ENCODE measurements at places on chromosomes 1 and 21.

DNA sequence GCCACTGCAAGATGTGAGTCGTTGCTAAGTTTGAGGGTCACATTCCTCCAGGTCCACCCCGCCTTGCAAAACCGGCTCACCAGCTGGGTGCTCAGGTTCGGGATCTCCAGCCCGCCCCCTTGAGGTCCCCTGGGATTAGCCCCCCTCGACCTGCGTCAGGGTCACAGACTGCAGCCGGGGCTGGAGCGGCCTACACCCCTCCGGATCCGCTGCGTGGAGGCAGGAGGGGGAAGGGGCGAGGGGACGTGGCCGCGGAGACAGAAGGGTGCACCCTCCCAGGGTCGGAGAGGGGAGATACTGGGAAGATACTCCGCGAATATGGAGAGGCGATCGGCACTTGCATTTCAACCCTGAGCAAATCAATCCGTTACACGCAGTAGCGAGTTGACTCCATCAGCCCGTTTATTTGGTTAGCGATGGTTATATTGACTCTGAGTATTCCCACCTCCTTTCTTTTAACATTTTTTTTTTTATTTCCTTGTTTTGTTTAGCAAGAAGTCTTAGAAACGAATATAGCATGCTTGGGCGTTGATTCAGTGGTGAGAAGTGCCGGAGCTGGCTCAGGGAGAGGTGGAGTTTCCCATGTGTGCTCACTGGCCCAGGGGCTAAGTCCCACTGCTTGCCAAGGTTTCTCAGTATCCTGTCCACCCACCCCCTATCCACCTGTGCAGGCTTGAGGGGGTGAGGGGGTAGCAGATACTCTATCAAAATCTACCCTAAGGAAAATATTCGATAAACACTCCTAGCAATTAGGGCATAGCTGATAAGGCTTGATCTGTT is 997 bp downstream of the IFNAR2 start:
- DNase-seq: no peak

- peak; percentile 16 for DNase-seq
Measured at GRCh38 chr1:96845464-96845863, 123.9 kb downstream of the PTBP2 start.

DNA sequence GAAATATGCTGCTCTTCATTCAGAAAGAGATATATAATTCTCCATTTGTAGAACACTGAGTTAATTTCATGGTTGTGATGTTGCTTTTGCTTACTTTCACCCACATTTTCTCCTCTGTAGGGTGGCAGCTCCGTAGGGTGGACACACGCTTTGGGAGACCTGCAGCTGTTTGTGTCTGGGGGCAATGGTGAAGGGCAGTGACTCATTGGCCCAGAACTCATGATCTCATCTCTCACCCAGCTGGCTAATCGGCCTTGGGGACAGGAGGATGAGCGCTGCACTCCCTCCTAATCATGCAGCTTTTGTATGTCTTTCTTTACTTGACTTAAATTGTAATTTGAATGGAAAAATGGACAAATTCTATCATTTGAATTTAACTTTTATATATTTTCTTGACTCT is 9.6 kb downstream of the DISC1 start:
- DNase-seq: no peak

GRCh38 chr1:81717230-81717629 is 83.5 kb upstream of the ADGRL2 start:
- no peak for DNase-seq

DNA sequence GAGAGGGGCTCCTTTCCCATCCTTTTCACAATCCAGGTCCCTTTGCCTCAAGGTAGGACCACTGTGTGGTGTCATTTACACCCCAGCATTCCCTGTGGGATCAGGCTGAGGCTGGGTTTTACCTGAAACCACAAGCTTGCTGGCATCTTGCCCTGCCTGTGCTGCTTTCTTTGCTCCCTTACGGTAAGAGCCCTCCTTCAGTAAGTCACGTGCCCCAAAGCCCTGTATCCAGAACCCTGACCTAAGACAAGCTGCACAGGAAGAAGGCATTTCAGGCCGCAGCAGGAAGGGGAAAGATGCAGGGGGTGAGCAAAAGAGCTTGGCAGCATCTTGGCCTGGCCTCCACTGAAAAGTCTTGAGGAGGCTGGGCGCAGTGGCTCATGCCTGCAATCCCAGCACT is 58.4 kb downstream of the KLHDC7A start:
- no peak for DNase-seq

DNA sequence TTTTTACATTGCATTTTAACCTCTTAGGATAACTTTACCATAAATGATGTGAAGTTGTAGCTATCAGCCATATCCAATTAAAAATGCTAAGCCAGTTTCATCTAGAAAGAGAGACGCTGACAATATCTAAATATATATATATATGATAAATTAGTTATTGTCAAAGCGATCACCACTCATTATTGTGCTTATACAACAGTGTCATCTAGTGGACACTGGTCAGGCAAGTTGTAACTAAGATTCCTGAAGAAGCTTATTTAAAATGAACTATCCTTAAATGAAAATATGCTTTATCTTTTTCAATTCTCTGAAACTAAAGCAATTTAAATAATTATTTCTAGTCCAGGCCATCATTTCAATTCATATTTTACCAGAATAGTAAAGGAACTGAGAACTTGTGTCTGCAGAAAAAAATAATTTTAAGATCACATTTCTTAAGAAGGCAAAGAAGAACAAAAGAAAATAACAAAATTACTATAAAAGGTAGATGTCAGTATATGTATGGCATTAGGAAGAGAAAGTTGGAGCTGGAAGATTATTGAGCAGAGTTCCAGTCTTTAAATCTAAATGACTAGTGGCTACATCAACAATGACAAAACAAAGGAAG is 193.3 kb upstream of the SNX7 start:
- peak; percentile 56 for DNase-seq

DNA sequence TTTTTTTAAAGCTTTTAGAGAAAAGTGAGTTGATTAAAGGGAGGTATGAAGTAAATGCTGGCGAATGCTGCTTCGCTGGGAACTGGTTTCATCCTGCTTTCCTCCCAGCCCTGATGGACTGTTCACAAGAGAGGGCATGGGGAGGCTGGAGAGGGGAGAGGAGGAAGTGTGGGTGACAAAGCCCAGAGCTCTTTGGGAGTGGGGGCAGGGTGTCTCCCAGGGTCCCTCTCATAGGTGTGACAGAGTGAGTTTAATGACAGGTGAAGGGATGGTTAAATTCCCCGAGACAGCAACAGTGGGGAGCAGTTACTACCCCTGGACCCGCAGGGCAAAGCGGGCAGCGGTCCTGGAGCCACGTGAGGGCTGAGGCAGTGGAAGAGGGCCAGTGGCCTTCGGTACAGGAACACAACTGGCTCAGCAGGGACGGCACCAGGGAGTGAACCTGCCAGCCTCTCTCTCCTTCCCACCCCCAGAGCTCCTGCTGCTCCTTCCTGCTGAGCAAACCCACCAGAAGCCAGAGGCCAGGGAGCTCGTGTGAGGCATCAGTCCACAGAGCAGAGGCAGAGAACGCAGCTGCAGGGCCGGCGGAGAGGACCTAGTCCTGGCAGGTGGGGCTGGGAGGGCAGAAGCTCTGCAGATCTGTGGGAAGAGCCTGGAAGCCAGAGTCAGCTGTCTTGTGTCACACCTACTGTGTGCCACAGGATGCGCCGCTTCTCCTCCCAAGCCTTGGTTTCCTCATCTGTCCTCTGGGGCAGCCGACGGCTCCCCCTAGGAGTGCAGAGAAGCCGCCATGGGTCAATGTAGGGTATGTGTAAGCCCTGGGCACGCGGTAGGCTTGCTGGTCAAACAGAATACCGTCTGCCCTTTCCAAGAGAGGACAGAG is 20.9 kb upstream of the LRP8 start:
- DNase-seq: no peak

GRCh38 chr21:42849759-42850412 is 29.5 kb downstream of the WDR4 start:
- no peak for DNase-seq

GRCh38 chr1:2887941-2888855 is 86.7 kb upstream of the TTC34 start:
- no peak for DNase-seq

- no peak for DNase-seq
Measured at GRCh38 chr1:156401681-156402081, 32.7 kb downstream of the RHBG start.

GRCh38 chr1:115908565-115909274 is 67.6 kb upstream of the SLC22A15 start:
- DNase-seq: no peak

GRCh38 chr1:66296951-66297350 is 237.0 kb upstream of the SGIP1 start:
- no peak for DNase-seq

- no peak for DNase-seq
Measured at GRCh38 chr1:25737130-25737529, 62.9 kb upstream of the SELENON start.

- DNase-seq: peak; percentile 26
Measured at GRCh38 chr1:55375617-55376258, 160.6 kb upstream of the USP24 start.

DNA sequence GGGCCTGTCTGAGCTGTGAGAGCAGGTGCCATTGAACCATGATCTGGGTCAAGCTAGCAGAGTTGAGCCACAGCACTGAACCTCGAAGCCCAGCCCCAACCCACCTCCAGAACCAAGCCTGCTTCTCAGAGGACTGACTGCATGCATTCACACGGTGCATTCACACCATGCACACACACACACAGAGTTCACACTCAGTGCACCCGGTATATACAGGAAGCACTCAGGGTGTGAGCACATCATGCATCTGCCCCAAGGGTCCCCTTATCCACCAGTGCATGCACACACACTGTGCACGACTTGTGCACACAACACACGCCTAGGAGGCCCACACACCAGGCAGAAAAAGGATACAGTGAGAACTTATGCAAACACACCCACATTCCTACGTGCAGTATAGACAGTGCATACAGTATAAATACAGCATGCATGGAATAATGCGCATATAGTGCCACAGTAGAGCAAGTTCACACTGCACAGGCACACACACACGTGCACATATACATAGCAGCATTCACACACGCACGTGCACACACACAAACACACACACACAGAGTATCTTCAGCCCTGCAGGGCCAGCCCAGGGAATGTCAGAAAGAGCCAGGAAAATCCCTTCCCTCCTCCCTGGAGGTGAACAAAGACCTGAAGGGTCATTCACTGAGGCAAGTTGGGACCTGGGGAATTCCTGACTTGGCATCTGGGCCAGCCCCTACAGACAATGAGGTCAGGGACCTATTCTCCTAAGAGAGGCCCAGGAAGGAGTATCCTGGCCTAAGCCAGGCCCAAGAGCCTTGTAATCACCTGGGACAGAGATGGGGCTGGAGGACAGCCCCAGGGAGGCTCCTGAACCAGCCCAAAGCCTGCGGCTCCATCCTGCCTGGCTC is 42.1 kb downstream of the CAMK2N1 start:
- DNase-seq: no peak

- DNase-seq: no peak
Measured at GRCh38 chr21:42079939-42080787, 9.0 kb downstream of the UMODL1 start.

DNA sequence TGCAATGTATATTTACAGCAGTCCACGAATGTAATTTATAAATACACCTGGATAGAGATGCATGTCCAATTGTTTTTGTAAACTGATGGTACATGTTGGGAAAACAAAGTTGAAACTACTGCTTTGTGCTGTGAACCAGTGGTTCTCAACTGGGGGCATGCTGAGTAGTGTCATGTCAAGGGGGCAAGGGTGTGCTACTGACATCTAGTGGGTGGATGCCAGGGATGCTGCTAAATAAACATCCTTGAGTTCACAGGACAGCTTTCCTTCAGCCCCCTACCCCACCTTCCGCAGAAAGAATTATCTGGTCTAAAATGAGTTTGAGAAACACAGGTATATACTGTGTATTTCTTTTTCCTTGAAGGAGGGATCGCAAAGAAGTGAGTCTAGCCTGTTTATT is 95.9 kb downstream of the RASAL2 start:
- DNase-seq: peak; percentile 5

DNA sequence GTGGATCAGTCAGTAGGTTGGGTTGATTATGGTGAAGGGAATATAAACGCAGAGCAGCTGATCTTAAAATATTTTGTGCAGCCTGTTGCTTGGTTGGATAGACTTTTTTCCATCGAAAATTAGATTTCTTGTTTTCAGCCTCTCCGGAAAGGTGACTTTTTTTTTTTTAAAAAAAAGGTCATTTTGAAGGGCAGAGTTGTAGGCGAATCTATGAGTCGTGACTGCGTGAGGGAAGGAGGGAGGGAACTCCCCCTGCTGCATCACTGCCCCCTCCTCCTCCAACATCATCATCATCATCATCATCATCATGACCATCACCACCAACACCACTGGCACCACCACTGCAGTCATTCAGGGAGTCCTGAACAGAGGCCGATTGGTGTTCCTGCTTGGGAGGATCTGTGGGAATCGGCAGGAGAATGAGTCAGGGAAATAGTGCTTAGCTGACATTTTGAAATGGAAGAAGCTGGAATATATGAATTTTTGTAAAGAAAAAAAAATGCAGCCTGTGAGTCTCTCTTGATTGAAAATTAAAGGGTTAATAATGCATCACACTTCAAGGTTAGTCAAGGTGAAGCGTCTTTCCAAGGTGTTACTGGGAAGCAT is 1.2 kb downstream of the ATP1B1 start:
- no peak for DNase-seq

DNA sequence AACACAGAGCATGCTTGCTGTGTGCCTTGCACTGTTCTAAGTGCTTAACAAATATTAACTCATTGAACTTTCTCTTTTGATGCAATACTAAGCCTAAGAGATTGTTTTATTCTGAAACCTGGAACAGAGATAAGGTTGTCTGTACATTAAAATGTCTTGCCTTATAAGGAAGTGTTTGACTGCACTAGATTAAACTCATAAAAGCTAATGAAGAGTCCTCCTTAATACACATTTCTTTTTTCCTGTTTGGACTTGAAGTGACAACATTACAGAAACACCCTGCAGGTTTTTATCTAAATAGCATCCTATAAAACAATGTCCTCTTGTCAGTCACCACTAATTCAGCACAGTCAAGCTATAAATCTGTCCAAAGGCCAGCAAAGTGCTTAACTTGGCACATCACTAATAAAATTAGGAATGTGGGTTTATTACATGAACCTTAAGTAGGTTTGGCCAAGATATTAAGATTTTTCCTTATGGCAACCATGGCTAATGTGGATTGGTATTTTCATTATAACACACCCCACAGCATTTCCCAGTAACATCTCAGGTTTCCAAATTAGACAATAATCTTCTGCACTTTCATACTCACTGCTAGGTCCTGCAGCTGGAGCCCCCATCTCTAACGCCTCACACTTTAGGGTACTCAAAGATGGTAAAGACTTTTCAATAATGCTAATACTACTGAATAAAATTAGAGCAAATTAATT is 389.7 kb downstream of the LMO4 start:
- no peak for DNase-seq

Data from AML-193 (cell line).